ENCODE measurements at places on chromosomes 2 and 18.

- DNase-seq: no peak
- H3K36me3 ChIP-seq: no peaks in the 10 kb centered on the region
- no peaks in the 10 kb centered on the region for H3K4me1 ChIP-seq
- no peaks in the 10 kb centered on the region for H3K27me3 ChIP-seq
- H3K27ac ChIP-seq: no peak overlapping the region
Measured at GRCh38 chr18:51637881-51638280, 440.4 kb upstream of the MEX3C start.

GRCh38 chr2:150441226-150441625 lies 46.2 kb downstream of the RND3 start:
- H3K4me1 ChIP-seq: no peaks in the 10 kb centered on the region
- H3K36me3 ChIP-seq: no peaks in the 10 kb centered on the region
- DNase-seq: no peak

- H3K27me3 ChIP-seq: no peaks in the 10 kb centered on the region
- H3K36me3 ChIP-seq: no peaks in the 10 kb centered on the region
- H3K4me3 ChIP-seq: no peak overlapping the region
- H3K4me1 ChIP-seq: no peaks in the 10 kb centered on the region
- DNase-seq: no peak
- no peak overlapping the region for H3K27ac ChIP-seq
Measured at GRCh38 chr18:55173291-55173690, 214.0 kb upstream of the CCDC68 start.

DNA sequence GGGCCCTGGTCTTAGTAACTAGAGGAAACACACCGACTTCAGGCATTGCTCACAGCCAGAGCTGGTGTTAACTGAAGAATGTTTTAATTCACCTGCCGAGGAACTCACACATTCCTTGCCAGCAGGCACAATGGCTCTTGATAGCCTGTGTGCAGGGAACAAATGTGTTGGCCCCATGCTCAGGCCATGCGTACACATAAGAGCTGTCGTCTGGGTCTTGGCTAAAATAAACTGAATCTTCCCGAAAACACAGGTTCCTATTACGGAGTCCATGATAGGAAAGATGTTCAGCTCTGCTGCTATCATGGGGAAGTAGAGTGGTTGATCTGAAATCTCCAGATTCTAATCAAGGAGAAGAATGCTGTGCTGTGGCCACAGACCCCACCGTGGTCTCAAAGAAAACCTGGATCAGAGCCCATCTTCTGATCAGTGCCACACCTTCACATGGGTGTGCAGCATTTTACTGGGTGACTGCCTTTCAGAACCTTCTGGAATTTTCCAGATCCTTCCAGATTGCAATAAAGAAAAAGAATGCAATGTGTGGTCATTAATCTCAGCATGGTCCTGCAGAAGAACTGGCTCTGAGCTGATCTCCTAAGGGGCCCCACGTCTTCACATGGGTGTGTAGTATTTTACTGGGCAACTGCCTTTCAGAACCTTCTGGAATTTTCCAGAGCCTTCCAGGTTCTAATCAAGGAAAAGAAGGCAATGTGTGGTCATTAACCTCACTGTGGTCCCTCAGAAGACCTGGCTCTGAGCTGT lies 17.2 kb downstream of the MBP start:
- H3K4me3 ChIP-seq: no peak overlapping the region
- H3K27me3 ChIP-seq: no peaks in the 10 kb centered on the region
- peak overlapping the region; percentile 81 for H3K27ac ChIP-seq
- no peak for DNase-seq
- H3K4me1 ChIP-seq: peaks cover 25% of the 10 kb centered on the region

- H3K4me3 ChIP-seq: no peak overlapping the region
- no peaks in the 10 kb centered on the region for H3K4me1 ChIP-seq
- DNase-seq: no peak
Measured at GRCh38 chr18:77234504-77235365, 14.9 kb upstream of the GALR1 start.
